ENCODE measurements at places on chromosomes 4 and X.
A peak's percentile ranks its signal among the peaks of the same experiment; 100 is the strongest.

GRCh38 chr4:131526686-131527085 lies 1622.4 kb upstream of the PCDH10 start:
- no peaks in the 10 kb centered on the region for H3K27me3 ChIP-seq
- H3K36me3 ChIP-seq: no peaks in the 10 kb centered on the region
- DNase-seq: no peak
- H3K4me1 ChIP-seq: no peaks in the 10 kb centered on the region
- no peak overlapping the region for H3K4me3 ChIP-seq
- H3K27ac ChIP-seq: no peak overlapping the region

DNA sequence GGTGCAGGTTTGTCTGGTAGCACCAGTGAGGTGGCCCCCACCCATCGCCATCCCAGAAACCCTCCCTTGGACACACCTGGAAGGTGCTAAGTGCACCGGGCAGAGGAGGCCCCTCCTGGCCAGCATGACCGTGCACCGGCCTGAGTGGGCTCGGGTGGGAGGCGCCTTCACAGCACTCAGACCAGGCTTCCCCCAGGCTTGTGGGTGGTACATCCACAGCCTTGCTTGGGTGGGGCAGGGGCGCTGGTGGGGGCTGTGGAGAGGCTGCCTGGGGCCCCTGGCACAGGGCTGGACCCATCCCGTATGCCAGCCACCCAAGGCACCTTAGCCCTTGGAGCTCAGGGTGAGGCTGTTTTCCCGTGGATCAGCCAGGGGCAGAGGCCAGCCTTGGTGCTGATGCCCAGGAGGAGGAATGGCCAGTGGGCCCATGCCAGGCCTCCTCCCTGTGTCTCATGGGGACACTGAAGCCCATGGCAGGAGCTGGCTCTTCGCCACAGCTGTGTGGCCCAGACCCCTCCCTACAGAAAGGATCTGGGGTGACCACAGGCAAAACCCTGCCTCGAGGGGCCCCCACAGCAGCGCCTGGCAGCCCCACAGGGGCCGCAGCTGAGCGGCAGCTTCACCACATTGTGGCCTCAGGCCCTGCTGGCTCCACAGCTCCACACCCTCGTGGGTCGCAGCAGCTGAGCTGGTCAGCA lies 21.4 kb downstream of the NKX1-1 start:
- H3K27ac ChIP-seq: no peak overlapping the region
- no peak overlapping the region for H3K4me3 ChIP-seq
- H3K36me3 ChIP-seq: peaks cover 29% of the 10 kb centered on the region
- no peaks in the 10 kb centered on the region for H3K27me3 ChIP-seq
- DNase-seq: no peak

DNA sequence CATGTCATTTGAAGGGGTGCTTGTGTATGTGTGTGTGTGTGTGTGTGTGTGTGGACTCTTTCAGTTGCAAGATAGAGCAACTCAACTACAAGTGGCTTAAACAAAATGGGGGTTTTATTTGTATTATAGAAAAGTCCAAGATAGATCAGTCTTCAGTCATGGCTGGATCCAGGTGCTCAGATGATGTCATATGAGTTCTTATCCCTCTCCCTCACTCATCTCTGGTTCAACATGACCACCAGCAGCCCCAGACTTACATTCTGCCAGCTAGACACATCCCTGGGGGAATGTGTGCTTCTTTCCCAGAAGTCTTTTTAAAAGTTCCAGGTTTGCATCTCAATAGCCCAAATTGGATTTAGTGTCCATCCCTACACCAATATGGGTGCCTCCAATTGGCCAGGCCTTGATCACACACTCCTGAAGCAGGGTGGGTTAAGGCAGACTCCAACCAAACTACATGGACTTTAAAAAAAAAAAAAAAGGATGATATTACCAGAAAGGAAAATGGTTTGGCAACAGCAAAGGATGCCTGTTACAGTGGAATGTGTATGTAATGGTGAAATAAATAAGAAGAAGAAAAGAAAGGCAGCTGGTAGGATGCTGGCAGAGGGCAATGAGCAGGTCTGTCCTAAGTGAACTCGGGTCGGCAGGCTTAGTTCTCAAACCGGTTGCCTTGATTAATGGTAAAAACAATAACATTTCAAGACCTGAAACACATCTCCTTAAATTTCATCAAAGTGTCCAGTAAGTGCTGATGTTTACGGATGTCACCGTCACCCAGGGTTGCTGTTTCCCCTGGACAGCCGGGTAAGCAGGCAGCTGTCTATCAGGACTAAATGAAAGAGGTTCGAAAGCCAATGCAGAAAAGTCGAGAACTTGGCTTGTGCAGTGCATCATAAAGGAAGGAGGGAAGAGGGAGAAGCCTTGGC lies 107.7 kb downstream of the SMIM20 start:
- H3K36me3 ChIP-seq: peaks cover 3% of the 10 kb centered on the region
- DNase-seq: no peak
- H3K4me3 ChIP-seq: no peak overlapping the region
- no peaks in the 10 kb centered on the region for H3K4me1 ChIP-seq
- H3K27ac ChIP-seq: no peak overlapping the region
- H3K27me3 ChIP-seq: peaks cover 5% of the 10 kb centered on the region

- no peak overlapping the region for H3K27ac ChIP-seq
- DNase-seq: no peak
- H3K4me3 ChIP-seq: no peak overlapping the region
- peaks cover 2% of the 10 kb centered on the region for H3K27me3 ChIP-seq
- no peaks in the 10 kb centered on the region for H3K4me1 ChIP-seq
Observed at GRCh38 chrX:43679778-43680177, 23.7 kb downstream of the MAOA start.

DNA sequence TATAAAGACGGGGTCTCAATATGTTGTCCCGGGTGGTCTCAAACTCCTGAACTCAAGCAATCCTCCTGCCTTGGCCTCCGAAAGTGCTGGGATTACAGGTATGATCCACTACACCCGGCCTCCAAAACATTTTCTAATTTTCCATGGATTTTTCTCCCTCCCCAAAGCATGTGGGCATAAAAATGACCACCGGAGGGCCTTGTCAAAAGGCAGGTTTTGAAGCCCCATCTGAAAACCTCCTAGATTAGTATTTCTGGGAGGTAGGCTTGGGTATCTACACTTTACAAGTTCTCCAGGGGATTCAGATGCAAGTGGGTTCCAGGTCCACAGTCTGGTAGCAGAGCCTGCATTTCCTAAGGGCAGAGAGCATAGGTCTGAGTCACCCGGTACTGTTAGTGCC lies 1.4 kb upstream of the GPR173 start:
- H3K4me3 ChIP-seq: no peak overlapping the region
- no peaks in the 10 kb centered on the region for H3K36me3 ChIP-seq
- no peak overlapping the region for H3K27ac ChIP-seq
- no peaks in the 10 kb centered on the region for H3K4me1 ChIP-seq
- no peak for DNase-seq

- no peaks in the 10 kb centered on the region for H3K36me3 ChIP-seq
- DNase-seq: peak; percentile 22
- no peaks in the 10 kb centered on the region for H3K27me3 ChIP-seq
Observed at GRCh38 chr4:40897557-40898203, 147.9 kb downstream of the NSUN7 start.

Measured in immature natural killer cell (primary cell).